OCI-LY7 (cell line): ENCODE measurements at places on chromosomes 12 and 14.

GRCh38 chr12:26287671-26288381 lies 92.5 kb downstream of the SSPN start:
- DNase-seq: no peak

- no peak for DNase-seq
Measured at GRCh38 chr12:123945287-123946151, 27.1 kb downstream of the CCDC92 start.

DNA sequence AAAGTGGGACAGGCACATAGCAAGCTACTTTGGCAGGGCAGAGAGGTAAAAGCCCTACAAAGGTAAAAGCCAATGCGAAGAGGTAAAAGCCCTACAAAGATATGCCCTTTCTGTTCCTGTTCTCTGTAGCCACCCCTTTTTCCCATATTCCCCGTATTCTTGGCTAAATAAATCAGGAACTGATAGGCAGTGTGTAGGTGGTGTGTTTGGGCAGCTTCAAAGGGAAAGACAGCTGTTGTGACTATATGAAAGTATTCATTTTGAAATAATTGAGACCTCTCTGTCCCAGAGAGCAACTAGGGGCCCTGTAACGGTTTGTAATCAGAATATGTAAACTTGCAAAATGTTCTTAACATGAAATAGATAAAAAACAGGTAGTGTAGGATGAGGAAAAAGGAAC lies 11.3 kb upstream of the SLC41A2 start:
- no peak for DNase-seq

- no peak for DNase-seq
Measured at GRCh38 chr12:53868511-53868986, 70.1 kb upstream of the HOXC13 start.

- no peak for DNase-seq
Measured at GRCh38 chr12:106004289-106004688, 134.5 kb downstream of the NUAK1 start.

GRCh38 chr14:96938946-96939345 lies 141.8 kb downstream of the VRK1 start:
- DNase-seq: no peak

DNA sequence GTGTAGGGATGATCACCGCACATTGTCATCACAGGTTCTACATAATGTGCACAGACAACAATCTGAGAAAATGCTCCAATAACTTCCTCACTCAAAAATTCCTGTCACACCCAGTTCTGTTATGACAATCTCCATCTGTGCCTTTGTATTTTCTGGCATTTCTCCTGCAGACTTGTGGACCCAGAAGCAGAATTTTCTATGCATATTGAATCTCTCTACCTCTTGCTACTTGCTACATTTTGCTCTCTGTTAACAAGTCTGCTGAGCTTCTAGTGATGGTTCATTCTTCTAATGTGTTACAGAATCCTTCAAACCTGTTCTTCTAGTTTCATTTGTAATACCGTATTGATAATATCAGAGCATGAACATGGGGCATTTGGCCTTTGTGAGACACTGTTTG lies 127.8 kb upstream of the PTPRQ start:
- DNase-seq: no peak

DNA sequence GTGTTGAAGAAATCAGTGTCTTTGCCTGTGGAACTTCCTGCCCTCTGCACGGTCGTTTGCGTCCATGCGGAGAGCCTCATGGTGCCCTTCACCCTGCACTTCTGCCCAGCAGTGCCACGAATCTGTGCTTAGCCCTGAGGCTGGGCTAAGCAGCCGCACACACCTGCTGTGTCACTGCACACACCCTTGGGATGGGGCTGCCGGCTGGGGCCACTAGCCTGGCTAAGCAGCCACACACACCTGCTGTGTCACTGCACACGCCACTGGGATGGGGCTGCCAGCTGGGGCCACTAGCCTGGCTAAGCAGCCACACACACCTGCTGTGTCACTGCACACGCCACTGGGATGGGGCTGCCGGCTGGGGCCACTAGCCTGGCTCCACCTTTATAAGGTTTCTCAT lies 188.5 kb downstream of the KIF26A start:
- DNase-seq: no peak

DNA sequence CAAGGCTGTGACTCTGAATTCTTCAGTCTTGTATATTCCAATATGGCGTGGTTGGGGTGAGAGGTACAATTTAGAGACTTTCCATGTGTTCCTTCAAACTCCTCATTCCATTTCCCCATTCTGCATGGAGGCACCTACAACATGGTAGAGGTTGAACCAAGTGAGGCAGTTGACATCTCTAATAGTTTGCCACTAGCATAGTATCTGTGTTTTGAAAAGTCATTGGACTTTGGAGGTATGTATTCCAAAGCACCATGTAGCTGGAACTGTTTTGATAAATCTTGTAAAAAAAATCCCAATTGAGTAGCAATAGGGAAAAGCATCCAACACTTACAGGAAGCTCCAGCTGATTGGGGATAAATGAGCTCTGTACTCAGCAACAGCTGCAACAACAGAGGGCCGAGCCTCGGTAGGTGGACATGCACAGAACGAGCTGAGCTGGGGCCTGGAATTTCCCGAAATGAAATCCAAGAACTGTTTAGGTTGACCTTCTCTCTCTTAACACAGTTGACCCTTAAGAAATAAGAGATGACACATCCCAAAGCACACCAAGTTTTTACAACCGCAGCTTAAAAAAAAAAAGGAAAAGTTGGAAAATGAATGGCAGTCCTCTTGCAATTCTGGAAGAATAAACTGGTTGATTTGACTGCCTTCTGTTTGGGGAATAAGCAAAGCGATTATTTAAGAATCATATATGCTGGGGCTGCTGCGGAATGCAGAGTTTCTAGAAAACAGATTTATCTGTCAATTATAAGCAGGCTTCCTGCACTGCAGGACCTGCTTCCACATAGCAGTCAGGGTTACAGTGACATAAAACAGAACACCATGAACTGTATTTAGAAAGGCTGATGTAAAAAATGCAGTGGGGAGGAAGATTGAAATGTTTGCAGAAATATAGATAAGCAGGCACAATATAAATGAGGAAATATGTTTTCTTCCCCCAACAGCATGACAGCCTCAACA lies 194.6 kb upstream of the KRR1 start:
- no peak for DNase-seq

DNA sequence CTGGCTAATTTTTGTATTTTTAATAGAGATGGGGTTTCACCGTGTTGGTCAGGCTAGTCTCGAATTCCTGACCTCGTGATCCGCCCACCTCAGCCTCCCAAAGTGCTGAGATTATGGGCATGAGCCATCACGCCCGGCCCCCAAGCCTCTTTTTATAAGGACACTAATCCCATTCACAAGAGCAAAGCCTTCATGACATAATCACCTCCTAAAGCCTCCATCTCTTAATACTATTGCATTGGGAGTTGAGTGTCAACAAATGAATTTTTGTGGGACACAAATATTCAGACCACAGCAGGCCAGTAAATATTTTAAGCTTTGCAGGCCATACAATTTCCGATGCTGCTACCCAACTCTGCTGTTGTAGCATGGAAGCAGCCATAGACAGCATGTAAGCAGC lies 10.9 kb downstream of the RNF212B start:
- DNase-seq: no peak

DNA sequence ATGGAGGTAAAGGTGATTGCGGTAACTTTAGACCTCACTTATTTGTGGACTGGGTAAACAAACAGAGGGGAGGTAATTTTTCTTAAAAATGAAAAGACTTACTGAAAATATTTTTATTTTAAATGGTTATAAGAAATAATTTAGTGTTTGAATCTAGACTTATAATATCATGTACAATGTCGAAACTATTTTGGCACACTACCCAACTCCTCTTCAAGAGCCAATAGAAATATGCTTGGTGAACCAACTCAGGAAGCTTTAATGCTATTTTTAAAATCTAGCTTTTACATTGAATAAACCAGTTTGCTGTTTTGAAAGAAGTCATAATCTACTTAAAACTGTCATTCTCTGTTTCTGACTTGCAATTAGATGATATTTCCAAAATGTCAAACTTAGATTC lies 175.8 kb upstream of the NPAS3 start:
- DNase-seq: no peak

DNA sequence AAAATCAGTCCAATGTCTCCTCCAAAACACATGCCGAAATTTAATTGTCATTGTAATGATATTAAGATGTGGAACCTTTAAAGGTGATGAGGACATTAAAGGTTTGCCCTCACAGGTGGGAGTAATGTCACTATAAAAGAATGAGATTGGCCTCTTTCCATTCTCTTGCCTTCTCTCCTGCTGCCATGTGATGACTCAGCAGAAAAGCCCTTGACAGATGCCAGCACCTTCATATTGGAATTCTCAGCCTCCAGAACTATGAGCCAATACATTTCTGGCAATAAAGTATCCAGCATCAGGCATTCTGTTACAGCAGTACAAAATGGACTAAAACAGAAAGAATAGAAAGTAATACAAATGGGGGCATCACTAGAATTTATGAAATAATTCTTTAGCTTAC lies 609.7 kb downstream of the SLC16A7 start:
- no peak for DNase-seq

GRCh38 chr12:63457857-63458256 lies 210.4 kb downstream of the DPY19L2 start:
- no peak for DNase-seq

- DNase-seq: no peak
Measured at GRCh38 chr12:62434494-62435302, 31.9 kb upstream of the MON2 start.

GRCh38 chr12:88052686-88053085 lies 23.5 kb upstream of the C12orf50 start:
- DNase-seq: peak; percentile 30

DNA sequence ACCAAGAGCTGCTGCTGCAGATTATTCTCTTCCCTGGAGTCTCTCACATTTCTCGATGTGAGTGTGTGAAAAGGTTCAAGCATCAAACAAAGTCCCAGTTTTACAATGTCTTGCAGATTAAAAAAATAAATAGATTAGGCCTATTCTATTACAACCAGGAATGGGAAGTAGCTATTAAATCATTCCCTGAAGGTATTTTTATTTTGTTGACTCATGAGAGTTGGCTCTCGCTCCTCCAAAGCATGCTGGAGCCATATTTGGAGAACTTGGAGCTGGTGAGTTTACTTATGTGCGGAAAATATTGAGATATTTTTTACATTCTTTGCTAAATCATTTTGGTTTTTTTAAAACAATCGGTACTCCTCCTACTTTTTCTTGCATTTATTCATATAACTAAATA lies 572.3 kb downstream of the ETNK1 start:
- DNase-seq: no peak

DNA sequence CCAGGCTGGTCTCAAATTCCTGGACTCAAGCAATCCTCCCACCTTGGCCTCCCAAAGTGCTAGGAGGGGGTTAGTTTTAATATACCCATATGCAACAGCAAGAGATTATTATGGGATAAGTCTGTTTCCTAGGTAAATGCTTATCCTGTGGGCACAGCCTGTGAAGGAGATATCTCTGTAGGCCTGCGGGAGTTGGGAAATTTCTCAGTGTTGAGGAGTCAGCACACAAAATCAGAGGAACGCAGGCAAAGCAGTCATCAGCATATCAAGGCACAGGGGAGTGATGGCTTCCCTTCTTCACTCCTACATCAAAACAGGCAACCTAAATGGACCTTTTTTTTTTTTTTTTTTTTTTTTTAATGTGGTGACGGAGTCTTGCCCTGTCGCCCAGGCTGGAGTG lies 20.9 kb upstream of the TMED10 start:
- DNase-seq: no peak

DNA sequence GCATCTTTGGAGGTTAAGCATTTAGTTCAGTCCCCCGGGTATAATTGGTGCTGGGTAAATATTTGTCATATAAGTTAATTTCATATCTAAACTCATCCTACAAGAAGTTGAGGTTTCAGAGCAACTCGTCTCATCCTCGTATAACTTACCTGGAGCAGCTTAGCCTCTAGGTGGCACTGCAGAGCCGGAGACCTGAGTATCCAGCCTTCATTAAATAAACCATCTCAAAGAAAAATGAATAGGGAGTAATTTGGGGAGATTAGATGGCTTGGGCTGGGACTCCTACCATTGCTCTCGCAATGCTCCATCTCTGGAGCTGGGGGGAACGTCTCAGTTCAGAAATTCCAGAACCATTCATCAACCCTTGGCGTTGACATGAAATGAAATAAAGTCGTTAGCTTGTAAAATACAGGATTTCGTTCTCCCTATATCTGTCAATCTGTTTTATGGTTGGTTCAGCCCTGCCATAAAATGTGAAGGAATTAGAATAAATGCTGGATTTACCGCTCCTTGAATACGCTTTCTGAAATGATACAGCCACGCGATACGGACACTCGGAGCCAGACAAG lies 122.9 kb upstream of the TMEM132D start:
- peak; percentile 47 for DNase-seq

- DNase-seq: no peak
Measured at GRCh38 chr12:57129889-57130288, 1.6 kb downstream of the LRP1 start.
